ENCODE measurements at places on chromosomes 2 and 18.

GRCh38 chr2:74384051-74384450 is 3.9 kb upstream of the DCTN1 start:
- DNase-seq: peak; percentile 43

GRCh38 chr2:33444967-33445366 is 31.5 kb upstream of the RASGRP3 start:
- DNase-seq: no peak

DNA sequence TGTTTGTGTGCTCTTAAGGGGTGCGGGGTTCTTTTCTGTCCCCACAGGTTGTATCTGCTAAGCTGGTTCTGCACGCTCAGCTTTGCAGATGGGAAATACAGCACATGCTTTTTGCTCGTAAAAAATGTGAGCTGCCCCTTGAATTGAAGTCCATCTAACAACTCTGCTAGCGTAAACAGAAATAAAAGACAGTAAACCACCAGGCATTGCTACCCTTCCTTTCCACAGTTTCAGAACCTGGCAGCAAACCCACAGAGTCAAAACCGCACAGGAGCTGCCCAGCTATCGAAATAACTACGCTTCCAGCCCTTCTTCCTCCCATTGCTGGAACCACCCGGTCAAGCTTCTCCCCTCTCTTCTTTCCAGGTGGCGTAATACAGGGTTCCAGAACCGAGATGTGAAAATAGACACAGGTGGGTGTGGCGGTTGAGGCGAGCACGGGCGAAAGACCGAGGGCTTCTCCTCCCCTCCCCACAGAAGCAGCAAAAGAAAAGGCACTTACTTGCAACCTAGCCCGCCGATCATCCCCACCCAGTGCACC is 479 bp downstream of the SCN9A start:
- no peak for DNase-seq

DNA sequence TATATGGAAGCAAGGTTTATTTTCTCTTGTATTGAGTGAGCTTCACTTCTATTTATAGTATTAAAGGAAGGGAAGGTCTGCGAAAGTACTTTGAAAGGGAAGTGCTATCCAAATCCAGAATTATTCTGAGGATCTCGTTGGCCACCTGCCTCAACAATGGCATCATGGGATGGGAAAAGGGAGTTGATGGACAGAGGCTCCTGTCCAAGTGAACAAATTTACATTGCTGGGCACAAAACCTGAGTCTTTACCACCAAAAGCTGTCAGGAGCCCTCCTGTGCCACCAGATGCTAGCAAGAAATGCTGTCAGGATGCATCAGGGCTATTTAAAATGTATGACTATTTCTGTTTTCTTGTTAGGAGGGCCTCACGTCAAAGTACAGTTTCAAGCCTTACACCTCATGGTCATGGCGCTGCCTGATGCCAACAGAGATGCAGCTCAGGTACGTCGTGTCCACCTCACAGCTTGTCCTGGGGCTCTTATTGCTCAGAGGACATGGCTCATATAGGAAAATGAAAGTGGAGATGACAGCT is 157.3 kb downstream of the ARHGAP28 start:
- no peak for DNase-seq

- DNase-seq: no peak
Measured at GRCh38 chr2:105249891-105250290, 8.3 kb downstream of the GPR45 start.

GRCh38 chr2:168518555-168519066 is 62.5 kb downstream of the CERS6 start:
- peak; percentile 34 for DNase-seq

GRCh38 chr2:207993151-207993763 is 32.1 kb downstream of the PLEKHM3 start:
- peak; percentile 65 for DNase-seq

- no peak for DNase-seq
Measured at GRCh38 chr18:32707586-32707985, 65.2 kb downstream of the KLHL14 start.

DNA sequence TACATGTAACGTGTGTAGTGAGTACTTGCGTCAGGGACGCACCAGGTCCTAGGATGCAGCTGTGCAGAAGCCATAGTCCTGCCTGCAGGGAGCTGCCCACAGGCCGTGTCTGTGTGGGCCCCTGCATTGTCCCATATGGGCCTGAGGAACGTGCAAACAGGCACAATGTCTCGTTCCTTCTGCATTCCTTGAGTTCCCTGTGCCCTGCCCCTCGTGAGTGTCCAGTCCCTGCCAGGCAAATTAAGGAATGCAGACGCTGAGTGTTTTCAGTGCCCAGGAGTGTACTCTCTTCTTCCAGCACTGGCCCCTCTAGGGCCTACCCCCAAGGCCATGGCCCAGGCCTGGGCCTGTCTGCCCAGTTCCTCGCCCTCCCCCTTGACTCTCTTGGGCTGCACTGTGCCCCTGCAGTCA is 61.8 kb downstream of the FAM168B start:
- DNase-seq: no peak

DNA sequence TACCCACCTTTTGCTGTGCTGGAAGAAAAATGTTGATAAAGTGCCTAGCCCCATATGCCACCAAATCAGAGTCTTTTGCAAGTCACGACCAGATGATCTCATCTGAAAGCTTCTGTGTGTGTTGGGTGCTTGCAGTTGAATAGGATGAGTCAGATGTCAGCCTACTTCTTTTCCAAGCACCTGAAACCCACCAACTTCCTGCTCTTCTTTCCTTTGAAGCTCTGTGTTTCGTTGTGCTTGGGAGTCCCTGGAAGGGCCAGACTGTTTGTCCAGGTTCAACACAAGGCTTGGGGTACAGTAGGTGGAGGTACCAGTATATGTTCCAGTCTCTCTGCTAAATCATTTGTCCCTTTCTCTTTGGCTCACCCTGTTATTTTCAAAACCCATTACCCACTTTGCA is 36.8 kb upstream of the LCLAT1 start:
- peak; percentile 79 for DNase-seq

DNA sequence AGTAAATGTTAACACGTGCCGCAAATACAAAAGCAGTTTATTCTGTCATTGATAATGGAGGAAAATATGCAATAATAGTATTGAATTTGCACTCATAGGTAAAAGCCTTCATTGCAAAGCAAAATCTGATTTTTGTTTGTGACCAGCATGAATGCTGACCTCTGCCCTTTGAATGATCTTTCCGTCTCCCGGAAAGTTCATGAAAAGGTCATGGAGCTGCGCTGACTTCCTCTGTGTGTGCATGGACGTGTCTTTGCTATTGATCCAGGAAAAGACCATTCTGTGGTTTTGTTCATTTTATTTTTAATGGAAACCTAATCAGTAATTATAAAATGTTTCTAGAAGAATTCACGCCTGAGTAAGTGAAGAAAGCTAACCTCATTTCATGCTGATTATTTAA is 320.0 kb downstream of the MTX2 start:
- no peak for DNase-seq

DNA sequence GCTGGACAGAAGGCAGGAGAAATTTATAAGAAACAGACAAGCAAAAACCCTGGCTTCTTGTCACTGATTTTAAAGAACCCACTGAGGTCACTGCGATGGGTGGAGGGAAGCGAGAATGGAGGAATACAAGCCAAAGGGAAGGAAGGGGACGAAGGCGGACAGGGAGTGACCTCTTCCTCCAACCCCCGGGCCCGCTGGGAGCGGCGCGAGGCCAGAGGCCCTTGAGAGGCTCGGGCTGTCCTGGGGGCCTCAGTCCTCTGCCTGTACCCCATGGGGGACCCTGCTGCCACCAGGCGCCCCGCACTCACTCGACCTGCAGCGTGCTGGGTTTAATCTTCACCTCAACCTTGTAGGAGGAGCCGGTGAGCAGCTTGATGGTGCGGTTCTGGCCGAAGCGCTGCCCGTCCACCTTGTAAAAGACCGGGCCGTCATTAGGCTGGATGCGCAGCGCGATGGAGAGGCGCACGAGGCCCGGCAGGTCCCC is 793 bp downstream of the CNRIP1 start:
- DNase-seq: peak; percentile 24

DNA sequence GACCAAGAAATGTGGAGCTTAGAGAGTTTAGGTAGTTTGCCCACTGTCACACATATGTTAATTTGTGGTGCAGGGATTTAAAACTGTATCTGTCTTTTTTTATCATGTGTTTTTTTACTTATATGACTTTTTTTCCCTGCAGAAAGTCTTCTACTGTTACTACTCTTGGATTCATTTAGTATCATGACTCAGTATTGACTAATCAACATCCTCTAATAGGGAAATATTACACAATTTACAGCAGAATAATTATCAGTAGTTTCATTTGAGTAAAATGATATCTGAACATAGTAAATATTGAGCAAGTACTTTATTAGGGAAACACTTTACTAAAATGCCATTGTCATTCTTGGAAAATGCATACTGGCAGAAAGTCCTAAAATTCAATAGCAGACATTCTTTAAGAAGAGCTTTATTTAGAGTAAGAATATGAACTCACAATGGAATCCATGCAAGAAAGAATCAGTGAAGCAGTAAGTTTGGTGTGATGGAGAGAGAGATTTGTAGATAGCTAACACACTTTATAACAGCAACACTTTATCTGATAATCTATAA is 425.9 kb upstream of the SLC8A1 start:
- DNase-seq: no peak

GRCh38 chr2:172664766-172665165 is 70.9 kb upstream of the RAPGEF4 start:
- DNase-seq: no peak

GRCh38 chr2:165197346-165197745 is 6.5 kb downstream of the SCN3A start:
- DNase-seq: no peak

DNA sequence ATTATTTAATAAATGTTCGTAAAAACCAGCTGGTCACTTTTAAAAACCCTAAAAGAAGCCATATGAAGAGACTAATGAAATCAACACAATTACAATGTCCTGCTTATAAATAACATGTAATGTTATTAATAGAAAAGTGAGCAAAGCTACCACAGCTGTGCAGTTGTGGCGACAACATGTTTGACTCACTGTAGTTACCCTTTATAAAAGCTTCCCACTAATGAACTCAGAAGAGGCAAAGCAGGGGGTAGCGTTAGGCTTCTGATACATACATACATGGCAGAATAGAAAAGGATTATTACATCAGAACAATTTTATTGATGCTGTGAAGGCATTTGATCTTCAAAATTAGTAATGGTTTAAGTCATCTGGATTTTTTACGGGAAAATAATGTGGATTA is 219.7 kb downstream of the SLC4A10 start:
- no peak for DNase-seq

DNA sequence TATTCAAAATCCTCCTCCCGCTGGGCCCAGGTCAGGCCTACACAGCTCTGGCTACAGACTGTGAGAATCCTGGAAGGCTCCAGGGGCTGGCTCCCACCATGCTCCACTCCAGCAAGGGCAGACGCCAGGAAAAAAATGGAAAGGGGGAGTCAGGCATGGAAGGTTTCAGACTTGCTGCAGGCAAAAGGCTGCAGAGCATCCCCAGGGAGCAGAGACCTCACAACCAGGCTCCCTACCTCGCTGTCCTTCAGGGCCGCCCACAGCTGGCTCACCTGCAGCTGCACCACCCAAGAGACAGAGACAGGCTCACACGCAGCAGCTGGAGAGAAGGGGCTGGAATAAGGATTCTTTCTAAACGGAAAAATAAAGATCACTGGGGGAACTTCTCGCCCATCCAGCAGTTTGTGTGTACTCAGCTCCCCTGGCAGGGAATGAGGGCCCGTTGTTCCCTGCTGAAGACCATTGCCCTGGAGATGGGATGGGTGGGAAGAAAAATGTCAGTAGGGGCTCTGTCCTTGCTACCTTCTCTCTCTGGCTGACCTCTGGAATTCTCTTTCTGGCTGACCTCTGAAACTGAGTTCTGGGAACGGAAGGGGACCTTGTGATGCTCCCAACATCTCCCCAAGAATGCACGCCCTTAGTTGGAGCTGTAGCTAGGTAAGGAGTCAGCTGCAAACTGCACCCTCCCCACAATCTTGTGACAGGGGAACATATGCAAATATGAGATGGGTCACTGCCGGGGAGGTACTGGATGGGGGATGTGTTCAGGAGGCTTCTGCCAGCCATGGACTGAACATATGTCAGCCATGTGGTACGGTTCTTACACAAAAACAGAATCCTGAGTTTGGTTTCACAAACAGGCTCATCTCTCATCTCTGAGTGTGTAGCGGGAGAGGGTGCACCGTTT is 34.5 kb downstream of the BCL2 start:
- no peak for DNase-seq

DNA sequence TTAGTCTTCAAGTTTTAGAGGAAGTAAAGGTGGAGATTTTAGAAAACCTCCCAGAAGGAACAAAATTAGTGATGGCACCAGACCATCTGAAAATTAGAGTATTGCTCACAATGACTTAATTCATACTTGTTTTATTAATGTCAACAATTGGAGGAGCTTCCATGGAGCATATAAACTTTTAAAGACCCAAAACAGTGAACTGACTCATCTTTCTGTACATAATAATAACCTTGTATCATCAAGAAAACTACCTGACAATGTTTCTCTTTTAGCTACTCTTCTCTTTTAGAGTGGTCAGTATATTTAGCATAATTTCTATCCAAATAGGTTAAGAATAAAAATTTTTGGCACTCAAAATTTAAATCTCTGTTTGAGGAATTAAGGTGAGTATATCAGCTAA is 7.2 kb upstream of the ITGAV start:
- no peak for DNase-seq
